ENCODE measurements at places on chromosomes 1 and 21.

DNA sequence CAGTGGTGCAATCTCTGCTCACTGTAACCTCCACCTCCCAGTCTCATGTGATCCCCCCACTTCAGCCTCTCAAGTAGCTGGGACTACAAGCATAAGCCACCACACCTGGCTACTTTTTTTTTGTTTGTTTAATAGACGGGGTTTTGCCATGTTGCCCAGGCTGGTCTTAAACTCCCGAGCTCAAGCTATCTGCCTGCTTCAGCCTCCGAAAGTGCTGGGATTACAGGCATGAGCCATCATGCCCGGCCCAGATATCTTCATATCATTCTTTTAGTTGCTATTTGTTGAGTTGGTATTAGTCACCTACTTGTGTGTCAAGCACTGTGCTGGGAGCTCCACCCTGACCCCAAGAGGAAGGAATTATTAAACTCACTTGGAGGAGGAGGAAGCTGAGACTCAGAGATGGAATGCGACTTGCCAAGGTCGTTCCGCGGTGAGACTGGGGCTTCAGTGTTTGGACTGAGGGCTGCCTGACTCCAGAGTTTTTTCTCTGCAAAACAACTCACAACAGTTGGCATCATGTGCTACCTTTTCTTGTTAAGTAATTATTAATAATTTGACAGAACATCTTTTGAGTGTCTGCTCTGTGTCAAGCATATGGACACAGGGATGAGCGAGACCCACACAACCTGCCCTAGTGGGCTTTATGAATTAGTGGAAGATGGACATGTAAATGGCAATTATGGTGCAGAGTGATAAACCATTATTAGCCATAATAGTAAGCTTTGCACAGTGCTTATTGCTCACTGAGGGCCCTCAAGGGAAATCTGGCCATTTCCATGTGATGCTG is 132.0 kb downstream of the FOXD2 start:
- DNase-seq, result peak; percentile 73

GRCh38 chr1:211724687-211725196 is 49.3 kb upstream of the NEK2 start:
- DNase-seq, result no peak

GRCh38 chr1:45348020-45348419 is 7.8 kb upstream of the MUTYH start:
- DNase-seq, result no peak

- no peak for DNase-seq
These were observed 186.7 kb downstream of the PDE4B start for GRCh38 chr1:65979136-65980044.

- no peak for DNase-seq
These were observed 13.0 kb upstream of the ELAVL4 start for GRCh38 chr1:50095716-50096115.

DNA sequence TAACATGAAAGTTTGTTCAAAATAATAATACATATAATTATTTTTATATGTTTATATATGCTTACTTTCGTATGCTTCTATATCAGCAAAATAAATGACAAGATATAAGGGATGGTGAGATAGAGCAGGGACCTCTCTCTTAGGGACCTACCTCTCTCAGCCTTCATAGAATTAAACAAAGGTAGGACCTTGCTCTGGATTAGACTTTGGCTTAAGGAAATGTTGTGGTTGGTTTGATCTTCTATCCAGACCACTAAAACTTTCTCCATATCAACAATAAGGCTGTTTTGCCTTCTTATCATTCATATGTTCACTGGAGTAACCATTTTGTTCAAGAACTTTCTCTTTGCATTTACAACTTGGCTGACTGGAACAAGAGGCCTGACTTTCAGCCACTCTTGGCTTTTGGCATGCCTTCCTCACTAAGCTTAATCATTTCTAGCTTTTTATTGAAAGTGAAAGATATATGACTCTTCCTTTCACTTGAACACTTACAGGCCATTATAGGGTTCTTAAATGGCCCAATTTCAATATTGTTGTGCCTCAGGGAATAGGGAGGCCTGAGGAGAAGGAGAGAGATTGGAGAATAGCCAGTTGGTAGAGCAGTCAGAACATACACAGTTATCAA is 14.4 kb downstream of the FRRS1 start:
- DNase-seq, result no peak

DNA sequence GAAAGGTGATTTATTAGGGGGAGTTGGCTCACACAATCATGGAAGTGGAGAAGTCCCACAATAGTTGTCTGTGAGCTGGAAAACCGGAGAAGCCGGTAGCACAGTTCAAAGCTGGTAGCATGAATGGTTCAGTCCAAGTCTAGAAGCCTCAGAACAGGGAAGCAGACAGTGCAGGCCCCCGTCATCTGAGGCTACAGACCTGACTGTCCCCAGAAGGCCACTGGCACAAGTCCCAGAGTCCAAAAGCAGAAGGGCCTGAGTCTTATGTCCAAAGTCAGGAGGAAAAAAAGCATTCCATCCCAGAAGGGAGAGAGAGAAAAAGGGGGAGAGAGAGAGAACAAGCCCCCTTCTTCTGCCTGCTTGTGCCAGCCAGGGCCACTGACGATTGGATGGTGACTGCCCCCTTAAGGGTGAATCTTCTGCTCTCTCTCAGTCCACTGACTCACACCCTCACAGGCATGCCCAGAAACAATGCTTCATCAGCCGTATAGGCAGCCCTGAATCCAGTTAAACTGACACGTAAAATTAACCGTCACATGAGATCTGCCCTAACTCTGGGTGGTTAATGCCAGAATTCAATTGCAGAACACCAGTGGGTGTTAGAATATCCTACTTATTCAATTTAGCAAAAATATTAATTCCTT is 49.3 kb upstream of the POU2F1 start:
- no peak for DNase-seq

- peak; percentile 61 for DNase-seq
These were observed 134.7 kb downstream of the TGFBR3 start for GRCh38 chr1:91751275-91751674.

DNA sequence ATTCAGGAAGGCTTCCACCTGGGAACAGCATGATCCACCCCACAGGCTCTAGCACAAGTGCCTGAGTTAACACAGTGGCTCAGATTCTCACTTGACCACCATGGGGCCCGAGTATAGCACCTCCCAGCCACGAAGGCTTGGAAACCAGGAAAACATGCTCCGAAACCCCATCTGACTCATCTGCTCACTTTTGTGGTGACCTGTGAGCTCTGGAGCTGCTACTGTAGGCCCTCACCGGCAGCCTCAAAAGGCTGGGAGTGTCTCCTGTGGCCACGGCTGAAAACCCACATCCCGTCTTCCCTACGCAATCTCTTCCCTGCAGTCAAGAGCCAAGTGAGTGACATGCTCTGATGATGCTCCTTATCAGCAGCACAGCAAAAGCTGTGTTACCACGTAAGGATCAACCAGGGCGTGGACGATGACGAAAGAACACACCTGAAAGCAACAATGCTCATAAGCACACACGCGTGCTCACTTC is 81.4 kb downstream of the TGFBR3 start:
- DNase-seq, result no peak

- DNase-seq, result no peak
These were observed 23.2 kb downstream of the MCOLN2 start for GRCh38 chr1:84973498-84974334.

DNA sequence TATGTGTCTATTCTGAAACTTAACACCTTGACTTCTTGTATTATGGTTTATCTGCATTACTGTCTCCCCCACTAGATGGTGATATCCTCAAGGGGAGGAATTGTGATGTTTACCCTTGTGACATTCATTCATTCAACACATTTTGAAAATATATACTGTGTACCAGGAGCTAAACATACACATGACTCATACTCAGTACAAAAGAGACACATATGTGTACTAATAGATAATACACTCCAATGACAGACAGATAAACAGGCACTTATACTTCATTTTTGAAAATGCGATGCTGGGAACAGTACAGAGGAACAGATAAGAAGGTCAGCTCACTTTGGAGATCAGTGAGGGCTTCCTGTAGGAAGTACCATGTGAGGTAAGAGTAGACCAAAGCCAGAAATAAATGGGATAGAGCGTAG is 8.9 kb upstream of the RAB3GAP2 start:
- no peak for DNase-seq

GRCh38 chr1:244187310-244187709 is 136.2 kb downstream of the ZBTB18 start:
- DNase-seq, result no peak

DNA sequence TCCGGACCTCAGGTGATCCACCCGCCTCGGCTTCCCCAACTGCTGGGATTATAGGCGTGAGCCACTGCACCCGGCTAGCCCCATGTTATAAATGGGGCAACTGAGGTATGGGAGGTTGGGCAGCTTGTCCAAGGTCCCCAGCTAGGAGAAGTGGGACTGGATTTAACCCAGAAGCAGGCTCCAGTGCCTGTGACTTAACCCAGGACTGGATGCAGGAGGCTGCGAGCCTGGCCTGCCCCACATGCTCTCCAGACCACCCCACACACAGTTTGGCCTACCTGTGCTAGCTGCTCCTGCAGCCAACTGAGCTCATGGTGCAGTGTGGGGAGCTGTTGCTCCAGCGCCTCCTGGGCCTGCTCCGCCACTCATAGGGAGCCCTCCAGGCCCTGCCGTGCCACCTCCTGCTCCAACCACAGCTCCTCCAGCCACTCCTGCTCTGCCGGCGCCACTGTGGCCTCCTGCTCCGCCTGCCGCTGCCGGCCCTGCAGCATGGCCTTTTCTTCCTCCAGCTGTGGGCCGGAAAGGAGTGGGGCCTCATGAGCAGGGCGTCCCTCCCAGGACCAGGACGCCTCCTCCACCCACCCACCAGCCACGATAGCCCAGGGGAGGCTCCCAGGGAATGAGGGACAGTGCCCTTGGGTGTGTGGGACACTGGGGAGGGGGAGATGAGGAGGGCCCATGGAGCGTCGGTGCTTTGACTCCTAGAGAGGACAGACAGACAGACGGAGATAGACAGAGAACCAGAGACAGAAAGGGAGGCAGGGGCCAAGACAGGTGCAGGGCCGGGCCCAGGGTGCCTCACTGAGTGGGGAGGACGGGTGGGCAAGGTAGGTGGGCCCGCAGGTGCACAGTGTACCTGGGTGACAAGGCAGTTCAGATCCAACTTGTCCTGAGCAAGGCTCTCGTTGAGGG is 12.4 kb upstream of the NBPF1 start:
- DNase-seq, result no peak

DNA sequence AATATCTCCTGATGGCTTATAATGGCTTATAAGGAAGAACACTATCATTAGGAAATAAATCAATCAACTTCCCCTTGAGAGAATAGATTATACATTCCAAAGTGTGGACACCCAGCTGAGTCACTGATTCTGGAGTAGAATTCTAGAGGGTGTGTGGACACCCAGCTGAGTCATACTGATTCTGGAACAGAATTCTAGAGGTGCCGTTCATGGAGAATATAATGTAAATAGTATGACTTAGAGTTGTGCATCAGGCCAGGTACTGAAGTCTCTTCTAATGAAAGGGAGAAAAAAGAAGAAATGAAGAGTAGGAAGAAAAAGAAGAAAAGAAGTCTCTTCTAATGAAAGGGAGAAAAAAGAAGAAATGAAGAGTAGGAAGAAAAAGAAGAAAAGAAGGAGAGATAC is 2.4 kb upstream of the USP33 start:
- DNase-seq, result no peak

DNA sequence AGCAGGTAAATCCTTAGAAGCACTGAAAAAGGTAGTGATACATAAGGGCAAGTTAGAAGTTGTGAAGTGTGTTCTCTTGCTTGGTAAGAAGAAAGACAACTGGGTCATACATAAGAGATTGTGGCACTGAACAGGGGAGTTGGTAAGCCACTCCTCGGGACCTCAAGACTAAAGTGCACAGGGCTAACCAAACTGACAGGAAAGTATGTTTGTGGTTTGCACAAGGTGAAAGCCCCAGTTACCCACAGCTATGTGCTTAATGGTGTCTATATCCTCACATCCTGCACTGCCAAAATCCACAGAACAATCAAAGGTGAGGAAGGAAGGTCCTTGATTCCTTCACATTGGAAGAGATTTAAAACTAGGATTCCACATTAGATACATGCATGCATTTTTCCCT is 276.5 kb downstream of the DNM3 start:
- DNase-seq, result no peak

DNA sequence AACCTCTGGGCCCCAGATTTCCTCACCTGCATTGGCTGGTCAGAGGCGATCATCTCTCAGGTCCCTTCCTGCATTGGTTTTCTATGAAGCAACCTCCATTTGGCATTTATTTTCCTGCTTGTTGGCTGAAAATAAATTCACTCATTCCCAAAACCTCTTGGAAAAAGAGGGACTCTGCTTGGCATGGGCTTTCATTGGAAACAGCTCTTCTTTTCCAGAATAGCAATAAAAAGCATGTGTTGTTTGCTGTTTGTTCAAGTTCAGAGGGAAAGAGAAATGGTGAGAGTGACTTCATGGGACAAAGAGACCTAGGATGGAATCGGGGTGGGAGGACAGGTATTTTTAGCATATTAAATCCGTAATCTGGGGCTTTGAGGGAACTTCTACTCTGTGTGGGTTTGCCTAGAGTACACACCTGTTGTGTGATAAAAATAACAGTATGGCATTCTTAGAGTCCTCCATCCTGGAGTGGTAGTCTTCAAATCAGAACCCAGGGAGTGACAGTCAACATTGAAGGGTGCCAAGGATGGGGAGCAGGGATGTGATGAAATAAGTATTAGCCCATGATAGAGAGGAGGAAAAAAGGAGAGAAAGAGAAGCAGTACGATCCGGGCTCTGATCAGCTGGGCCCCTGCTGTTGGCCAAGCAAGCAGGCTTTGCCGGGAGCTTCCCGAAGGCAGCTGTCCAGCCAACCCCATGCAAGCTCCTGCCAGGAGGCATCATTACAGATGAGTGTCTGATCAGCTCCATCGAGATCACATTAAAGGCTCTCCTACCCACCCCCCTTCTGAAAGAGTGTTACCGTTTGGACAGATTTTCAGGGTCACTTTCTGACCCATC is 131.9 kb upstream of the NFIA start:
- no peak for DNase-seq

DNA sequence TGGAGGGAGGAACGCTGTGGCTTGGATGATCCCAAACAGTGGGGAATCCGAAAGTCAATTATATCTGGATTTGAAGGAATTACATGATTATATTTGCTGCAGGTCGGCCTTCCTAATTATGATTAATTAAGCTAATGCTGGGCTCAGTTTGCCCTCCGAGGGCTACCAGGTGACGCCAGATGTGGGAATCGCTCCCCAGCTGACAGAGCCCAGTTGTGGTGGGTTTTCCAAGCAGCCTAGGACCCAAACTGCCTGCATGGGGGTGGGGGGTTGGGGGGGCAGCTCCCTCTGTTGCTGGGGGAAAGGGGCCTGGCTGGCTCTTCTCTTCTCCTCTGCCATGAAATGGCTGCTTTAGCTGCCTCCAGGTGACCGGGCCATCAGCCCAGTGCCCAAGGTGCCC is 147.6 kb upstream of the C1orf174 start:
- DNase-seq, result no peak

DNA sequence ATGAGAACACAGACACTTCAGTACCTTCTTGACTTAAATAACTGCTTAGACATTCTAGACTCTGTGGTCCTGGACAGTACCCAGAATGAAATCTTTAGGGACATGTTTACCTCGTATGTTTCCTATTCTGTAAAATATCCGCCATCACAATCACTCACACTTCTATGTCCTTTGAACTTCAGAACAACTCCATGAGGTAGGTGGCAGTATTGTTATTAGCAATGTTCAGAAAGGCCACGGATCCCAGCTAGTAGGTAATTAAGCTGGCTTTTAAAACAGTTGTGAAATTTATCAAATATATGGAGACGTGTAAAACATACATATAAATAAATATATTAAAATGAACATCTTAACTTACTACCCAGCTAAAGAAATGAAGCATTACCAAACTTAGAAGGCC is 83.4 kb downstream of the CACHD1 start:
- no peak for DNase-seq

GRCh38 chr1:47508702-47509431 is 71.0 kb downstream of the FOXD2 start:
- peak; percentile 6 for DNase-seq
